NCI-H2081 treated with DMSO at 0.1 percent for 48 hours (cell line): ENCODE measurements at places on chromosomes 5 and 9.

- no peak for DNase-seq
Observed at GRCh38 chr5:59547731-59548130, 345.8 kb downstream of the PDE4D start.

- DNase-seq, result no peak
Observed at GRCh38 chr5:40754381-40755092, 1.2 kb downstream of the TTC33 start.

DNA sequence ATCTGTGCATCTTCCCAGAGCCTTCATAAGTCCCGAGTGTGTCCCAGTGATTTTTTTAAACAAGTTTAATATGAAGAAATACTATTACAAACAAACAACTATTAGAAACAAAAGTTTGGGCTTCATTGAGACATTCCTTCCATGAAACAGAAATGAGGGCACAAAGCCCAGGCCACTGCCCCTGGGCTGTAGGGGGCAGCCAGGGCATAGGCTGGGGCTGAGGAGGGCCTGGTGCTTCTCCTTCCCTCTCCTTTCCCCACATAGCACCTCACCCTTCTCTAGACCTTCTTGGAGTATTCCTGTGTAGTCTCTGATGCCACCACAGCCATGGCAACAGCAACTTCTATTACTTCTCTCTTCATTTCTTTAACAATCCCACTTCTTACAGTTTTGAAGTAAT is 348.2 kb downstream of the IRX2 start:
- DNase-seq, result no peak

DNA sequence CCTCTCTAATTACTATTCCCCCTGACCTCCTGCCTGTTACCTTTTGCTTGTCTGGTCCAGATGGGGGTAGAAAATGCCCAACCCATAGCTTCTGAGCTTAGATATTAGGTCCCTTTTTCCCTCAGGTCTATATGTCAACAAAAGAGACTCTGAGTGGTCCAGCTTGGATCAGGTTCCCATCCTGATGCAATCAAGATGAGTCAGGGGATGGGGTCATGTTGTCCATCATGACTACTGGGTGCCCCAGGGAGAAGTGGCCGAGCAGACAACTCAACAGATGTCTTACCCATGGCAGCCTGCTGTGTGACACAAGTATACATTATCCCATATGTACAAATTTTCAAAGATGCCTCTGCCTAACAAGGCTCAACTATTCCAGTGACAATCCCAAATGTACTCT is 9.1 kb upstream of the ANKH start:
- no peak for DNase-seq

DNA sequence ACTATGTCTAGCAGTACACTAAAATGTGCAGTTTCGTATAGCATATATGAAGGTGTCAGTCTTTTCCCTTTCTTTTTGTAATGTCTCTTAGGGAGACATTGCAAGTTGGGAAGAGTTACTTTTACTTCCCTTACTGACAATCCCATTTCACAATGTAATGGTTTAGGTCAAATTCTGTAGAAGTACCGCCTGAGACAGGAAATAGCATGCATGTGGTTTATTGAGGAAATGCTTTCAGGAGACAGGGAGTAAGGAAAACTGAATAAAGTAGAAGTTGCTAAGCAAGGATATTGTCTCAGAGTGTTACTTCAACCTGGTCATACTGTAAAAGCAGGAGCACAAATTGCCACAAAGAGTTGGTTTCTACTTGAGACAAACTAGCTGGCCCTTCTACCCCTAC is 32.1 kb upstream of the MSANTD3 start:
- DNase-seq, result no peak

- no peak for DNase-seq
Observed at GRCh38 chr5:135053989-135054388, 20.0 kb upstream of the PITX1 start.

DNA sequence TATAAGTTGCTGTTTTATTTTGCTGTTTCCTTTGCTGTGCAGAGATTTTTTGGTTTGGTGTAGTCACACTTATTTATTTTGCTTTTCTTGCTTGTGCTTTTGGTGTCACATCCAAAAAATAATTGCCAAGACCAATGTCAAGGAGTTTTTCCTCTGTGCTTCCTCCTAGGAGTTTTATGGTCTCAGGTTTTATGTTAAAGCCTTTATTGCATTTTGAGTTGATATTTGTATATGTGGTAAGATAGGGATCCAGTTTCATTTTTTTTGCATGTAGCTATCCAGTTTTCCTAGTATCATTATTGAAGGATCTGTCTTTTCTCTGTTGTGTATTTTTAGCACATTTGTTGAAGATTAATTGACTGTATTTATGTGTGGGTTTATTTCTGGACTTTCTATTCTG is 210.6 kb downstream of the ARHGEF28 start:
- no peak for DNase-seq

DNA sequence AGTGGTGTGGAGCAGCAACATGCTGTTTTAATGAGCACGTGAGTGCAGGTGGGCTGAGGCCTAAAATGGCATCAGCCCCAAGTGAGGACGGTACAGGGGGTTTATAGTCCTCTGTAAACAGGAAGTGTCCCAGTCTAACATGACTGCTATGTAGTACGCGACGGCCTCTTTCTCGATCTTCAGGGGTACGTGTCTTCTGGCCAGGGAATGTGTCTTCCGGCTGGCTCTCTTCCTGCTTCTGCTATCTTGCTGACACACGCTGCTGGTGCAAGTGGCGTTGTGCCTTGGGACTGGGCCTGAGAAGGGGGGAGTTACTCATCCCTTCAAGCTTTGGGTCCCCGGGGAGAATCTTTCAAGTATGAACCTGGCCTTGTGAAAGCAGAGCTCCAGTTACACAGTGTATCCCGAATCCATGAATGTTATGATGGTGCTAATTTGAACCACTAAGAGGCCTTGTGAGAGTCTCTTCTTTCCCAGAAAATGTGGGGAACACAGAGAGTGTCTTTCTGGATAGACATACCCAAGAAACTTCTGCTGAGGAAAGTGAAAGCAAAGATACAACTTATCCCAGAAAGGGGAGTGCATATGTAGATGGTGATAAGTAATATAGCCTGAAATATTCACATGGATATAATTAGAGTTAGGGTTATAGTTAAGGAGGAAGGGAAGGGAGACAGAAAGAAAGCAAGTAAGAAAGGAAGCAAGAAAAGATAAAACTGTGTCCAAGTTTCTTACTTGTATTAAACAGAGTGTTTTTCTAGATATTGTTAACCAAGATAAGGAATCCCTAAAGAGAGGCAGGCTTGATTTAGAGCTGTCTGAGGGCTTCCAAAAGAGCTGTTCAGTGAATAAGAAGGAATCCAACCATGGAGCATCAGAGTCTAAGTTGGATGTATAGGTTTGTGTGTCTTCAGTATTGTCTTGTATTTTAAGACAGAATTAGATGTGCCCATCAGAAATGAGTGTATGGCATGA is 35.5 kb upstream of the ANXA2R start:
- DNase-seq, result no peak

- DNase-seq, result no peak
Observed at GRCh38 chr9:89234205-89235067, 55.8 kb upstream of the SHC3 start.

DNA sequence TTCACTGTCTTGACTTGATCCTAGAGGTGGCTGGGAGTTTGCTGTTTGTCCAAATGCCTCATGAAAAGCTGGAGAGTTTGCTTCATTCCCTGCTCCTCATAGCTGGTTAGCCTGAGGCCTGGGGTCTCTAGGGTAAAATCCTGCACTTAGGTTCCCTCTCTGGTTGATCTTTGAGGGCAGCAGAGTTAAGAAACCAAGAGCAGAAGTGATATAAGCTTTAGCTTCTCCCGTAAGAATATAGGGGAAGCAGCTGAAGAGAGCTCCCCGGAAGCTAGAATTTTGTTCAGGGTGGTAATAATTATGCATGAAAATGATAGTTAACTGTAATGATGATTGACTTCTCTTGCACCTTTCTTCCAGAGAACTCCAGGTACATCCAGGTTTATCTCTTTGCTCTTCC is 1.4 kb downstream of the FAM53C start:
- DNase-seq, result no peak

DNA sequence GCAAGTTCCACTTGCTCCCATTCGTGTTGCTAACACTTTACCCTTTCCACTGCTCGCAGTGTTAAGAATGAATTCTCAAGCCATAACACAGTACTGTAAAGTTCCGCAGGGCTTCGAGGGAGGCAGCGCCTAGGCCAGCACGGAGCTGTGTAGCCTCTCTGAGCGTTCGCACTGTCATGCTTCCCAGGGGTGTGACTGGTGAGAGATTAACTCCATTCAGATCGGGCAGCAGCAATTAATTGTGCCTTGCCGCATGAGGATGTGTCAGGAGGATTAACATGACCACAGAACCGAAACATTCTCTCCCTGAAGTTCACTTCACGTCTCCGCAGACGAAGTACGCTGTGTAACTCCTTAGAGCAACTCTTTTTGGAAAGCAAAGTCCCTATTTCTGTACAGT is 23.2 kb downstream of the ZBTB34 start:
- no peak for DNase-seq

GRCh38 chr5:79697222-79698170 is 7.9 kb downstream of the CMYA5 start:
- no peak for DNase-seq

- no peak for DNase-seq
Observed at GRCh38 chr9:68739621-68740174, 34.7 kb downstream of the PIP5K1B start.

GRCh38 chr9:128099231-128099931 is 28.1 kb downstream of the PTGES2 start:
- DNase-seq, result no peak

DNA sequence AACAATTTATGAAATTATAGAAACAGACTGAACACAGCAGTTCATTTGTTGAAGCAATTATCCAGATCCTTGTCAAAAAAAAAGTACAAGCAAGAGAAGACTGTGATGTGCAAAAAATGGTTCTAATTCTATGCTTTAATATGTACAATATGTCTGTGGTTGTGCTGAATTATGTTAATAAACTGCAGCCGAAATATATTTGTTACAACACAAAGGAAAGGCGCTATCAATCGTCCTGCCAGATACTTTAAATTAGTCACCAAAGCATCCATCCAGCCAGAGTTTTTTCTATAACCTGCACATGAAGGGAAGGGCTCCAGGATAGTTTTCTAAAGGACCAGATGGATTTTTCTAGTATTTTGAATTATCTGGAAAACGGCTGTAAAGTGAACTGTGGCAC is 259.5 kb downstream of the BNC2 start:
- no peak for DNase-seq

DNA sequence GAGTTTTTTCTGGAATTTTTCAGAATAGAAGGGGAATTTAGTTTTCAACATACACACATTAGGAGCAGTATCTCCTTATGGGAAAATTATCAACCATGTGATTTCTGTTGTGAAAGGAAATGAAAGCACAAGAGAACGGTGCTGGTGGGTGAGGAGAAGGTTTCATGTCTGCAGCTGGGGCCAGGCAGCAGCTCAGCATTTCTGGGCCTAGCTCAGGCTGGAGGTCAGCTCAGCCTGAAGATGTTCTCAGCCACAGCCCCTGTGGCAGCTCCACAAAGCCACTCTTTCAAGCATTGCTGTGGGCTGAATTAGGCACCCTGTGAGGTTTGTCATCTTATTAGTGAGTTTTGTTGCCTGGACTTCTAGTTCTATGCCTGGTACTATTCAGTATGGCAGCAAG is 90.3 kb downstream of the DIRAS2 start:
- DNase-seq, result no peak

- no peak for DNase-seq
Observed at GRCh38 chr5:42990892-42991291, 49.2 kb downstream of the ANXA2R start.

DNA sequence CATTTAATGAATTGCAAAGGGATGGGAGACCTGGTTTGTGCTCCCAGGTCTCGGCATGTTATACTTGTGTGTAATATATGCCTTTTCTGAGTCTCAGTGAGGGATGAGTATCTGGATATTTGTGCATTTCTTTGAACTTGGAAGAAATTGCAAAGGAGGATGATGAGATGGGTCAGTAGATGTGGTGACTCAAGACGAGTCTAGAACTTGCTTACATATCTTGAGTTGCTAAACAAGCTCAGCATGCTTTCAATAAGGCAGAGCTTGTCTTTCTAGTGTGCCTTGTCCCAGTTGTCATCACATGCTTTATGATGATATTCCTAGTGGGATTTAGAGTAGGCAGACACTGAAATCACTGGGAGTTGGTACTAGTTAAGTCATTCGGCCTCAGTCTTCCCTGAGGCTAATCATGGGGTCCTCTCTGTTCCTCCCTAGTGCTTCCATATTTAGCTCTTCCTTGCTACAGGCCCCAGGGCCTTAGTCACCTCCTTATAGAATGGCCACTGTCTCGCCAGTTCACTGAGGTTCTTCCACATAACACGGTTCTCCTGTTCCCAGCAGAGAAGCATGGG is 222.3 kb downstream of the ARRDC3 start:
- DNase-seq, result no peak

GRCh38 chr9:98874721-98875255 is 67.3 kb downstream of the GALNT12 start:
- DNase-seq, result no peak

DNA sequence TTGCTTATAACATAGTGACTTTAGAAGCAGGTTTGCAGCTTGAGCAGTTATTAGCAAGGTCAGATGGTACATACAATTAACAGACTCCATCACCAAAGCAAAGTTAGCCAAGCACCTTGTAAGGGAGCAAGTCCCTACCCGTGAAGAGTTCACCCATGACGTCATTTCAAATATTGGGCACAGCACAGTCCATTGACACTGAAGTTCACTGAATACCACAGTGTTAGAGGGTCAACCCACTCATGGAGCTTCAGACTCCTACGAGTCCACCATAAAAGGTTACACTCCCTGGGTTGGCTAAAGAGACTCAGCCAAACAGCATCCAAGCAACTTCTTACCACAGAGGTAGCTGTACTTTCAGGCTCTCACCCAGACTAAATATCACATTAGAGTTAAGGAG is 77.5 kb downstream of the GALNT10 start:
- no peak for DNase-seq

DNA sequence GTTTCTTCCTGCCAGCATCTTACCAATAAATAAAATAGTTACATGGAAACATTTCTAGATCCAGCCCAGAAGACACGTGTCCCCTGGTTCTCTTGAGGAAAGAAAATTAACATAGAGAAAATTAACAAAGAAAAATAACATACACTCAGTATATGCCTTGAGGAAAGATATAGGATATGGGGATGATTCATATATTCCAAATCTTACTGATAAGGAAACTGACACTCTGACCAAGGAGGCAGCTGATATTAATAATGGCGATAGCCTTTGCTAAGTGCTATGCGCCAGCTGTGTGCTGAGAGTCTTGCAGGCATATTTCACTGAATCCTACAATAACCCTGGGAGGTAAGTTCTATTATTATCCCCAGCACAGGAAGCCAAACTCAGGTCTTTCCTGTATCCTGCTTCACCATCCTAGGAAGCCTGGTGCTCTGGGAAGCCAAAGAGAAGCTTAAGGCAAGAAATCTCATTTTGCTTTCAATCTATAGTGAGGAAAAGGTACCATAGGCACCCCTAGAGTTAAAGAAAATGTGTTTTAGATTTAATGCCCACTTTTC is 302.7 kb upstream of the NREP start:
- no peak for DNase-seq

DNA sequence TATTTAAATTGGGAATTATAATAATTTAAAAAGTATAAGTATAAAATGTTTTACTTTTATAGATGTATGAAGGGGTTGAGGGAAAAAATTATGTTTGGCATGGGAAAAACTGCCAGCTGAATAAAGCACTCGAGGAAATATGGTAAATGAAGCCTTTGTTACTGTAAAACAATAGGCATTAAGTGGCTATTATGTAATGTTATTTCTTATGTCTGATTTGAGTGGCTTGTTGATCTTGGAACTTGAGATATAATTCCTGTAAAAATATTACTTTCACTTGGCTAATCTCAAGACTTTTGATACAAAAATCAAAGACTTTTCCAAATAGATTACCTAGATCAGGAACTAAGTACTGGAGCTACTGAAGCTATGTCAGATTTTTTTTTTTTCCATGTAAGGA is 182.9 kb downstream of the CD180 start:
- no peak for DNase-seq

GRCh38 chr5:133111299-133111698 is 59.5 kb downstream of the HSPA4 start:
- no peak for DNase-seq
